ENCODE measurements at places on chromosomes 1 and 21. TPM values are rescaled to one million over a fixed set of nuclear protein-coding genes. Genes with fewer than 3 reads are reported as not detected.

The ERRFI1 gene
- total RNA-seq, result 2.2 TPM

GRCh38 chr1:17933501-17933900 lies 174.1 kb upstream of the IGSF21 start:
- no peak for DNase-seq
- no peaks in the 10 kb centered on the region for H3K4me1 ChIP-seq
- peaks cover 2% of the 10 kb centered on the region for H3K27me3 ChIP-seq
- H3K4me3 ChIP-seq, result no peak overlapping the region

DNA sequence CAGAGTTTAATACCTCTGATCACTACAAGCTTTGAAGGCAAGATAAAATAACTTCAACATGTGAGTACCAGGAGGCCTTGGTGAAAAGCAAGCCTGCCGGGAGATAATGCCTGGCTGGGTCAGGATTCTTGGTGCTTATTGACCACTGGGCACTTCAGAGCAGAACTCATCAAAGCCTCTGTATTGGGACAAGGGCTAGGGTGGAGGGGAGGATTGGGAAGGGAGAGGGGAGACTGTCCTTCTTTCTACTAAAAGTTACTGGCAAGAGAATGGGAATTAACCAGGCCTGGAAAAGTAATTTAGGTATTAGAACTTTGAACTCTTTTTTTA lies 35.2 kb downstream of the NEK2 start:
- no peaks in the 10 kb centered on the region for H3K36me3 ChIP-seq
- no peak for DNase-seq
- H3K27ac ChIP-seq, result no peak overlapping the region
- no peaks in the 10 kb centered on the region for H3K27me3 ChIP-seq
- no peak overlapping the region for H3K4me3 ChIP-seq

- no peaks in the 10 kb centered on the region for H3K4me1 ChIP-seq
- DNase-seq, result no peak
- H3K4me3 ChIP-seq, result no peak overlapping the region
- no peaks in the 10 kb centered on the region for H3K27me3 ChIP-seq
- no peaks in the 10 kb centered on the region for H3K36me3 ChIP-seq
- no peak overlapping the region for H3K27ac ChIP-seq
Observed at GRCh38 chr1:3461934-3462275, 7.4 kb downstream of the ARHGEF16 start.

DNA sequence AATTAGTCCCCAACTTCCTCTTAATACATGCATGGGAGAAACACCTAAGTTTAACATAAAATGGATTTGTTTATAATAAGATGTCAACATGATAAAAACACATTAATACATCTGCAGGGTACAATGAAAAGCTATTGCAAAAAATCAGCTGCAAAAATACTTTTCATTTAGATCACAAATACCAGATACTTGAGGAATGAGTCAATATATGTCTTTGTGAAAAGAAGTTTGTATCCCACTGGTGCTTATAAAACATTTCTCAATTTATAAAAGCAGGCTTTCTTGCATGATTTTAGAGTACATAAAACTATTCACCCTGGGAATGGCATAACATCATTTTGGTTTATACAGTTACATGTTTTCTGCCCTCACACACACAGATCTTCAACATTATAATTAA lies 18.6 kb upstream of the PRKAA2 start:
- H3K4me3 ChIP-seq, result no peak overlapping the region
- peaks cover 7% of the 10 kb centered on the region for H3K27me3 ChIP-seq
- DNase-seq, result no peak

- H3K4me1 ChIP-seq, result no peaks in the 10 kb centered on the region
- DNase-seq, result no peak
- no peaks in the 10 kb centered on the region for H3K27me3 ChIP-seq
- no peaks in the 10 kb centered on the region for H3K36me3 ChIP-seq
Observed at GRCh38 chr1:242059976-242060375, 61.1 kb upstream of the MAP1LC3C start.

DNA sequence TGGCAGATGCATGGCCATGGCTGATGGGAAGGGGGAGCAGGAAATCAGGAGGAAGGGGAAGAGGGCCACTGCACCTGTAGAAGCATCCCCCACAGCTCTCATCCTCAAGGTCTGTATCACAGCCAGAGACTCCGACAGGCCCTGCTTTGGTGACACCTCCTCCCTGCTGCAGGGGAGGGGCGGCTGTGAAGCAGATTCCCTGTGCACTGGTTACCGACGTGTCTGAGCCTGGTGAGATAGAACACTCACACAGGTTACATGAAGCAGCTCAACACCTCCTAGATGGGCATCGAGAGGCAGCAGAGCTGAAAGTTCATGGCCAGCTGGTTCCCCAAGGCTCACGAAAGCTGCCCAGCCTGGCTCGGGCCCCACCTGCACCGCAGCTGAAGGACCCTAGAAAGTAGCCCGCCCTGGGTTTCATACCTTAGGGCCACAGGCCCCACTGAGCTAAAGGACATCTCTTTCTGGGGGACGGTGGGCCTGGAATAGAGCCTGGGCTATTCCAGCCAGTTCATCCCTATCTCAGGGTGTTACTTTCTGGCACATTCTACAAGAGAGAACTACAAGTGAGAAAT lies 30.2 kb upstream of the AJAP1 start:
- H3K36me3 ChIP-seq, result no peaks in the 10 kb centered on the region
- no peaks in the 10 kb centered on the region for H3K27me3 ChIP-seq
- DNase-seq, result no peak
- H3K4me3 ChIP-seq, result no peak overlapping the region

- H3K36me3 ChIP-seq, result peaks cover under 1% of the 10 kb centered on the region
- H3K4me3 ChIP-seq, result peak overlapping the region; percentile 56
- H3K4me1 ChIP-seq, result peaks cover 79% of the 10 kb centered on the region
- H3K27ac ChIP-seq, result peak overlapping the region; percentile 96
Observed at GRCh38 chr1:181100015-181100905, 11.8 kb downstream of the IER5 start.

All from activated CD8-positive, alpha-beta T cell treated with anti-CD3 and anti-CD28 coated beads for 36 hours (primary cell).